Stimulated activated effector memory CD8-positive, alpha-beta T cell treated with anti-CD3 and anti-CD28 coated beads, Interleukin-12 subunit alpha, Interleukin-12 subunit beta, amount 100 ng/mL, for 72 hours (primary cell): ENCODE measurements at places on chromosomes 12 and 14.

DNA sequence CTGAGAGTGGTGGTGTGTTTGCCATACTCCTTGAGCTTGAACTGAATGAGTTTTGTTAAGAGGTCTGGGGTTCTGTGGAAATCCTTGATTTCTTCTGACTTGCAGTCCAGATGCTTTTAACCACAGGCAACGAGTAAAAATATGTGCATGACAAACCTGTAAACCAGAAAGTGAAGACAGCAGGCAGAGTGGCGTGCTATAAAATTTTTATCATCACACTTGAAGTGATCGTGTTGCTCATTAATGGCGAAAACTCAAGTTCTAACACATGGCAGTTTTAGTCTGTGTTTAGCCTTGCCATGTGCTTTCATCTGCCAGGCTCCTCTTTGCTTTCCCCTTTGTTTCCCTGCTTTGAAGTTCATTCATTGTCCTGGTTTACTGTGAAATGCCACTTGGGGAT is 28.0 kb downstream of the TXNRD1 start:
- DNase-seq, result no peak

DNA sequence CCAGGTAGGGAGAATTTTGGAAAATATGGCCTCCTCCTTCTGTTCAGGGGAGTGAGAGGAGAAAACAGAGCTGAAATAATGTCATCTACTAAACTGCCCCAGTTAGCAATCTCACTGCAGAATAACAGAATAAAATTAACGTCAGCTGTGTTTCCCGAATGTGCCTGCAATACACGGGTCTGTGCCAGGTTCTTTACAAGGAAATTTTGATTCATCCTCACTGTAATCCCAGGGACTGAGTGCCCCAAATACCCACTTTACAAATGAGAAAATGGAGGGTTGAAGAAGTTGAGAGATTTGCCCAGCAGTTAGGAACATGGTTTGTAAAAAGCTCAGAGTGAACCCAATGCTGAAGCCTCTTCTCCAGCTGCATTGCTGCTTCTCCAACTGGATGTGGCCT is 21.3 kb upstream of the SERPINA6 start:
- DNase-seq, result no peak

GRCh38 chr12:25692115-25693035 is 139.3 kb upstream of the LMNTD1 start:
- no peak for DNase-seq

DNA sequence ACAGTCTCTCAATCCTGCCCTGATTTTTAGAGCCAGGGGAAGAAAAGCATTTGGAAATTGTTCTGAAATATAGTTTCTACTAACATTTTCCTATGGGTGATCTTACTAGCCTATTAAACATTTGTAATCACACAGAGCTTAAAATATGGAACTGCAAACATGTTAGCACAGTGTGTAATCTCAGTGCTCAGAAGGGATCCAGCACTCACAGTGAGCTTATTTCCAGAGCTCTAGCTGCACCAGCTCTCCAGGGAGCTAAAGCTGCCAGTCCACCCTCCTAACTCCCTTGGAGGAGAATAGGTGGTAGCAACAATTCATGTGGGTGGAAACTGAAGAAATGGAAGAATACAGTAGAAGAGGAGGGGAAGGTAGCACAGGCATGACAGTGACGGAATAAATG is 64.9 kb upstream of the SYT1 start:
- no peak for DNase-seq

GRCh38 chr12:124680863-124681778 is 113.7 kb upstream of the NCOR2 start:
- peak; percentile 27 for DNase-seq

GRCh38 chr14:60327447-60328331 is 78.7 kb downstream of the PPM1A start:
- peak; percentile 59 for DNase-seq

- DNase-seq, result no peak
These were observed 306.1 kb downstream of the KCNC2 start for GRCh38 chr12:74903522-74903921.

DNA sequence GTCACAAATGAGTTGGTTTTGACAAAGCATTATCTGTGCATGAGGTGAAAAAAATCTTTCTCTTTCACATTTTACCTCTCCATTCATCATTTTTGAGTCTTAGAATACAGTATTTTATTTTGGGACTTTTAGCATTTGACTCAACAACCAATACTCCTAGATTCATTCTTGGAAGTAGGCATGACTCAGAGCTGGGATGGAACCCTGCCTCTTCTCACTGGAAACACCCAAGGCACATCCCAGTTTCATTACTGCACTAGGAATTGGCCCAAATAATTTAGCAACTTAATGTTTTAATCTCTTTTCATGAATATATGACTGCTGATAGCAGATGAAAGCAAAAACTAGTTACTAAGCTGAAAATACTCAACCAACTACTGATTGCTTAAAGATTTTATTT is 3.3 kb upstream of the PDZRN4 start:
- no peak for DNase-seq

- DNase-seq, result no peak
These were observed 316.0 kb downstream of the RAD51B start for GRCh38 chr14:68135566-68135965.

- DNase-seq, result no peak
These were observed 356.9 kb upstream of the STXBP6 start for GRCh38 chr14:25406818-25407217.

DNA sequence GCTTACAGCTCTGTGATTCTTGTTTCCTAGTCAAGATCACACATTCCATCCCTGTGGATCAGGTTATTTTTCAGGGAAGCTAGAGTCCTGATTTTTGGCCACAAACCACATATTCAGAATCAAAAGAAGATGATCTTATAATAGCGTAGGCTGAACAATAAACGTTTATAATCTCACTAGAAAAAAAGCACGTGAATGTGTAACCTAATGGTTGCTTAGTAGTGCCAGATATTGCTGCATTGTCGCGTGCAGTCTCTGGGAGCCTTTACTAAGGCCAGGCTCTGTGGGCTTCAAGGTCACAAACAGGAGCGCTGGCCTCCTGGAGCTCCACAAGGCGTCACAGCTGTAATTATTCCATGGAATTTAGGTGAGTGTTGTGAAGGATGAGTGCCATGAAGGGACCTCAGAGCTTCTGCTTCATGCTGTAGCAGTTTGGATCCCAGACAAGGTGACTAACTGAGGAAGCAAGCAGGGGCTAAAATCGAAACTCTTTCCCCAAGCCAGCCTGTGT is 17.4 kb downstream of the CDKN1B start:
- DNase-seq, result no peak

- DNase-seq, result no peak
These were observed 4.7 kb upstream of the ADSS1 start for GRCh38 chr14:104719343-104719742.

DNA sequence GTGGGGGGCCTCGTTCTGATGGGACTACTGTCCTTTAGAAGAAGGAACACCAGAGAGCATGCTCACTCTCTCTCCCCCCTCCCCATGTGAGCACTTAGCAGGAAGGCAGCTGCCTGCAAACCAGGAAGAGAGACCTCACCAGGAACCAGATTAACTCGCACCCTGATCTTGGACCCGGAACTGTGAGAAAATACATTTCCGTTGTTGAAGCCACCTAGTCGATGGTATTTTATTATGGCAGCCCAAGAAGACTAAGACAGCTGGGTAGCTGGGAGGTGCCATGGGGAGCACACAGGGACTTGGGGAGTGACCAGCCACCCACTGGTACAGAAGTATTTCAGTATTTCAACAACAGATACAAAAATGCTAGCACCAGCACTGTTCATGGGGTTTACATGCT is 59.0 kb downstream of the VCPKMT start:
- DNase-seq, result no peak

- DNase-seq, result no peak
These were observed 55.1 kb downstream of the CALM1 start for GRCh38 chr14:90451961-90452360.

GRCh38 chr12:65084579-65084978 is 36.5 kb downstream of the WIF1 start:
- no peak for DNase-seq

DNA sequence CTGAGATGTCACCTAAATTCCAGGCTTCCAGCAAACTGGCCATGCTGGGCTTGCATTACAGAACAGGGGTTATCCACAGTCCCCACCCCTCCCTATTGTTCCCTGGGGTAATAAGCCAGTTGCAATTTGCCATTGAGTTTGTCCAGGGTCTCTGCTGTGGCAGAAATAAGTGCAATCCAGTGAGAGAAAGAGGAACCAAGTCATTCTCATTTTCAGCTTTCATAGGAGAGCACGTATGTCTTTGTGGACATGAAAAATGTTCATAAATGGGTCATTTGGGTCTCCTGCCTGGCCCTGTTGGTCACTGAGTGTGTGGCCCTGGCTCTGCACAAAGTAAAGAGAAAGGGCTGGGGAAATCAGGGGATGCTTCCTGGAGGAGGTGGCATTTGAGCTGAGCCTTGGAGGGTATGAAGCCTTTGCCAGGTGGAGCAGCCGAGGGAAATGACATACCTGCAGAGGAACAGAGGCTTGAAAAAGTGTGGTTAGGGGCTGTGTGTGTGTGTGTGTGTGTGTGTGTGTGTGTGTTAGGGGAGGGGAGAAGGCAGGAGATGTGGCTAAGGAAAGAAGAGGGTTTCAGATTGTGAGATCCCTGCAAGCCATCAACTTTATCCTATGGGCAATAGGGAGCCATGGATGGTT is 29.3 kb downstream of the CMKLR1 start:
- DNase-seq, result no peak

DNA sequence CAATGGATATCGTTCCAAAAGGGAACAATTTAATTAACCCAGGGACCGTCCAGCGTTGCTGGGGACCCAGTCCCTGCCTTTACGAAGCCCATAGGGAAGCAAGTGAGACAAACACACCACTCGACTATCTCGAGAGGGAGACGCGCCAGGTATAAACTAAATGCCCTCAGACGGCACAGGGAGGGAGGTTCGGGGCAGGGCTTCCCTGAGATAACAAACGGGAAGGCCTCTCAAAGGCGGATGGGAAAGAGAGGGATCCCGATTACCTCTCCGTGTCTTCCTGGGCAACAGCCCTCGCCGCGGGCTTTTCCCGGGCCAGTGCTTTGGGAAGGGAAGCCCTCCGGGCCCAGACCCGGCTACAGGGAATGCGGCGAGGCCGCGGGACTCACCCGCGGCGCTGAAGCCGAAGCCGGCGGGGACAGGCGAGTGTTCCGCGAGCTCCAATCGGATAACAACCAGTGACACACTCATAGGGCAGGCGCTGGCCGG is 390 bp downstream of the BRAP start:
- DNase-seq, result no peak

GRCh38 chr14:24851837-24852236 is 198.1 kb downstream of the STXBP6 start:
- no peak for DNase-seq

GRCh38 chr12:132194056-132194455 is 49.8 kb downstream of the NOC4L start:
- peak; percentile 55 for DNase-seq

GRCh38 chr12:104723895-104724294 is 234.2 kb downstream of the SLC41A2 start:
- no peak for DNase-seq

DNA sequence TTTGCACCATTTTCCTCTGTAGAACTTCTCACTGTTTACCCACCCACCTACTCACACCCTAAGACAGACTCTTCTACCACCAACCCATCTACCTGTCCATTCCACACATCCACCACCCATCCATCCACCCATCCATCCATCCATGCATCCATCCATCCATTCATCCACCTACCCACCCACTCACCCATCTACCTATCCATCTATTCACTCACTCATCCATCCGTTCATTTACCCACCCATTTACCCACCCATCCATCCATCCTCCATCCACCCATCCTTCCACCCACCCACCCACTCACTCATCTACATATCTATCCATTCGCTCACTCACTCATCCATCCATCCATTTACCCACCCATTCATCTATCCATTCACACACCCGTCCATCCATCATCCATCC is 15.1 kb downstream of the PLBD2 start:
- no peak for DNase-seq

GRCh38 chr12:16685107-16685506 is 79.1 kb upstream of the LMO3 start:
- no peak for DNase-seq

DNA sequence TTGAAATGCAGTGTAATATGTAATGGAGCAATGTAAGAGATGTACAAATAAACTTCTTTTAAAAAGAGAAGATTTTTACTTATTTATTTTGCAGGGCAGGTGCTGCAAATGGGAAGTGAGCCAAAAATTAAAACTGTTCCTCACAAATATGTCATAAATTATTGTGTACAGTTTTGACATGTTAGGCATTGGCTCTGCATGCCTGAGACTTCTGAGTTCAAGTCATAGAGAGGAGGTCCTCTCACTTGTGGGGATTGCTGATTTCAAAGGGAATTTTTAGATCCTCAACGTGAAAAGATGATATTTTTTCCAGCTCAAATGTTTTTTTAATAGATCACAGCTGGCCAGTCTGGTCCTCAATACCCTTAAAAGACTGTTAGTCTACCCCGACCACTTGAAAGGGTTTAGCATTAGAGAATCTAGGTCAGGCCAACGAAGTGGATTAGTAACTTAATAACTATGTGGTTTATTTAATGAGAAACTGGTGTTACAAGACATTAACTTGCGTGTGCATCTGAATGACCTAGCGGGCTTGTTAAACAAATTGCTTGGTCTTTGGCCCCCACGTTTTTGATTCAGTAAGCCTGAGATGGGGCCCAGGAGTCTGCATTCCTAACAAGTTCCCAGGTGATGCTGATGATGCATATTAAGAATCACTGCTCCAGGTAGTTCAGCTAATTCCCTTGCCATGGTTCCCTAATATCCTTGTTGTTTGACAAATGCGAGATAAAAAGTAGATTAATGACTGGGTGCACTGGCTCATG is 30.9 kb upstream of the WDR89 start:
- no peak for DNase-seq

DNA sequence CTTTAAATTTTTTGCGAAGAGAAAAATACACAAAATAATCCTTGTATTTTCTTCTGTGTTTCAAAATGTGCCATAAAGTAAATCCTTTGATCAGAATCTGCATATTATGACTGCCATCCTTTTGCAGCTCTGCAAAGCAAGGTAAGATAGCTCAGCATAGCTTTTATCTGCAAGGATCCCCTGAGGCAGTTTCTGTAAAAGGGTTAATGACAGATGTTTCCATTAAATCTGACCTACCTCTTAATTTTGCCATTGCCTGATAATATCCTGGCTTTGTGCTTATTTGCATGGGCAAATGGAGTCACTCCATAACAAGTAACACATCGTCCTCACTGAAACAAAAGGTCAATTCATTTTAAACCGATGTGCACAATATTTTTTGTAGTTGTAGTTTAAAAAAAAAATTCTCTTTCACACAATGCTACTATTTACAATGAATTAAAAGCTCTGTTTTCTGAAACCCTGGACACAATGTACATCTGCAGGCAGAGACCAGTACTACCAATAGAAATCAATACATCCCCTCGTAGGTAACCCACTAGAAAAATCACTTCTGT is 108.5 kb upstream of the SOX5 start:
- no peak for DNase-seq
